NCI-H69 (cell line): ENCODE measurements at places on chromosomes 2 and 18.
A peak's percentile ranks its signal among the peaks of the same experiment; 100 is the strongest.

DNA sequence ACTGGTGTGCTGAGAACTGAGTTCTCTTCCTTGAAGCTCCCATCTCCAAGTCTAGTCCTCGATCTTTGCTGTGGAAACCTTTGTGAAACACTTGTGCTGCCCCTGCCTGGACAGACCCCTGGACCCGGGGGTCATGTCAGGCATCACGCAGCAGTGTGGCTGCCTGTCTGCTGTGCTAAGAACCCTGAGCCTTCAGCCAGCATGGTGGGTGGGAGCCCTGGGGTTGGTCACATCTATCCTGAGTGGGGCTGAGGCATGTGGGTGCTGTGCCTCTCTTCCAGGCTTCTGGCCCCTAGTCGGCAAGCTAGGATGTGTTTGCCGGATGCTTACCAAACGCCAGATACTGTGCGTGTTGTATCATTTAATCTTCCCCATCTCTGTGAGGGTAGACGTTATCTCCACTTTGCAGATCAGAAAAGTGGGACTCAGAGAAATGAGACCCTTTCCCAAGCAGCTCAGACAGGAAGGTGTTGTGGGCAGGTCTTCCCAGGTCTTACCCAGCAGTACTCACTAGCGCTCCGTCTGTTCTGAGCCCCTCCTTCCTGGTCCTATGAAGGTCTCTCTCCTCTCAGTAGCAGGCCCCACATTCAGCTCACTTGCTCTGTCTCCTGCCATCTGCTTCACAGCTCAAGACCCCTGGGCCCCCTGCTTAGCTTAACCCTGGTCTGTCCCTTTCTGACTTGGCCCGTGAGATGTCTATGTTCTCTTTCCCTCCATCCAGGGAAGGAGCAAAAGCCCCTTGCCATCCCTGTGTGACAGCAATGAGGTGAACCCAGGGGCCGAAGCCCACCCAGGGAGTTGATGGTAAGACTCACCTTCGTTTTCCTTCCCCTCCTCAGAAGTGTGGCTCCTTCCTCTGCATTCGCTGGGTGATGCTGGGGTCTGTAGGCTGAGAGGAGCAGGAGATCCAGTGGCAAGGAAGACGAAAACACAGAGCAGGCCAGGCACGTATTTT is 242.8 kb downstream of the FAM210A start:
- no peak for DNase-seq

- DNase-seq = no peak
Observed at GRCh38 chr2:111126581-111126980, 5.9 kb downstream of the BCL2L11 start.

- DNase-seq = peak; percentile 43
Observed at GRCh38 chr2:98729652-98730051, 1.3 kb downstream of the MGAT4A start.

GRCh38 chr2:71927757-71928715 is 219.6 kb downstream of the CYP26B1 start:
- DNase-seq = no peak

- DNase-seq = no peak
Observed at GRCh38 chr2:70895249-70895648, 40.5 kb upstream of the ATP6V1B1 start.

DNA sequence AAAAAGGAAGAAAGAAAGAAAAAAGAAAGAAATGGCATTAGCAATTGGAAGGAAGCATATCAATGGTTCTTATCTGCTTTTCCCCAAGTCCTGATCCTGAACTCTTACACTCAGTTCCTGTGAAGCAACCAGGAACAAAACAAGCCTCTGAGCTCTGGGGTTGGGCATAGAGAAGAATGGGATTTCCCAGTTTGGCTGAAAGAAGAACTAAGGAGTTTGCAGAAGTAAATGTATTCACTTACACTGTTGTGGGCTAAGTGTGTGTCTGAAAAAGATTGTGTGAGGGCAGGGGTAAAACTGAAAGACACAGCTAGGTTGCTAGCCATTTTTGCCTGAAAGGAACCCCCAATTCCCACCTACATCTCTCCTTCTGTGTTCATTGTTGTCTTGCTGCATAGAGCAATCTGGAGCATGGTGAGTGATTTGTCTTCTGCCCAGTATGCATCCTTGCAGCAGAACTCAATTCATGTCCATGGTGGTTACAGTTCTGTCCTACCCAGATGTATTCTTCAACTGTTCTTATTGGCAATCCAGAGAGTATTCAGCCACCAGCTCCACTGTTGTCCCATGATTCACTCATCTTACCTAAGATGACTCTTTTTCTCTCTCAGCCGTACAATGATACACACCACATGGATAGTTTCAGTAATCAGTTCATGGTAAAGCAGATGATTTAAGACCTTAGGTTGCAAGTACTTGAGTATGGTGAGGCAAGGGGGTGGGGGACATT is 348.7 kb downstream of the ARHGAP15 start:
- DNase-seq = no peak

GRCh38 chr2:7476371-7476770 is 559.2 kb downstream of the RNF144A start:
- DNase-seq = no peak

GRCh38 chr2:232586943-232587505 is 36.5 kb downstream of the EIF4E2 start:
- DNase-seq = no peak

- peak; percentile 51 for DNase-seq
Observed at GRCh38 chr2:188598551-188598950, 306.9 kb downstream of the GULP1 start.

DNA sequence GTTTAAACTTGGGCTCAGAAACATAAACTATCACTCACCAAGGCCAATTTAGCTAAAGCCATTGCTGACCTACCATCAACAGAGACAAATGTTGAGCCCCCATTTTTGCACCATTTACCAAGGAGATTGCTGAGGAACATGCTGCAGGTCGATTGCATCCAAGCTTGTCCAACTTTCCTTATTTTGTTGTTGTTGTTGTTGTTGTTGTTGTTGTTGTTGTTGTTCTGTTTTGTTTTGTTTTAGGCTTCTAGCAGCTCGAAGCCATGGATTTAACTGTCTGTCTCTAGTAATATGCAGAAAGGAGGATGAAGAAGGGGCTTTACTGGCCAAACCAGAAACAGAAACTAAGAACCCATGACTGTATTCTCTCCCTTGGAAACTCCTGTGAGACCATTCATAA is 571.5 kb downstream of the IRS1 start:
- DNase-seq = no peak

DNA sequence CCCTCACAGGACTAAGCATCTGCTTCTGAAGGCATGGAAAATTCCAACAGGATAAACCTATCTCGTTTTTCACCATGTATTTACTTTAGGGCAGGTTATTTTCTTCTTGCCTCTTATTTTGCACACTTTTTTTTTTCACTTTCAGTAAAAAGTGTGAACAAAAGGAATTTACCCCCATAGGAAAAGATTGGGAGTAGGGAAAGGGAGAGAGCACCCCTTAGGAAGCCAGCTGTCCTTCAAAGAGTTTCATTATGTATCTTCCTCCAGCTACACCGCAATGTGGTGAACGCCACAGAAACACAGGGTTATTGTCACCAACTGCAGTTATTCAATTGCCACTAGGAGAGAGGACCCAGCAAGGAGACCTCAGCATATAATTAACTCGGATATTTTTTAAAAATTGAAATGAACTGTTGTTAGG is 286.2 kb upstream of the VRK2 start:
- DNase-seq = peak; percentile 37

GRCh38 chr2:184444623-184445223 is 153.6 kb upstream of the ZNF804A start:
- DNase-seq = no peak

- DNase-seq = no peak
Observed at GRCh38 chr2:230642966-230643365, 69.7 kb upstream of the CAB39 start.

GRCh38 chr18:75207310-75208154 is 1.4 kb downstream of the PTGR3 start:
- DNase-seq = peak; percentile 86

- DNase-seq = peak; percentile 5
Observed at GRCh38 chr2:22692746-22693145, 692.2 kb upstream of the KLHL29 start.

DNA sequence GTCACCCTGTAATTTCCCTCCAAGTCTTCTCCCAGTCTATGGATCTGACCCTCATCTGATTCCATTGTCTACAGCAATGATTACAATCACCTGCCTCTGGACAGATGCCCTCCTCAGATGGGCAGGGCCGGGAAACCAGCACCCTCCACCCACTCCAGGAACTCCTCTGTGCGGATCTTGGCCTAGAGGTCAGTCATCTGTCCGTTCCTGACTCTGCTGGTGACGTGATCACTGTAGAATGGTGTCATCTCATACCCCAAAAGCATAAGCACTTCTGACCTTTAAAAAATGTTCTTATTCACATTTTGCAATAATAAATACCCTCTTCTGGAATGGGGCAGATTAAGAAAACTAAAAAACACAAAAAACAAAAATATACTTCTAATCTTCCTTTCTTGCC is 29.5 kb upstream of the BZW1 start:
- DNase-seq = no peak

DNA sequence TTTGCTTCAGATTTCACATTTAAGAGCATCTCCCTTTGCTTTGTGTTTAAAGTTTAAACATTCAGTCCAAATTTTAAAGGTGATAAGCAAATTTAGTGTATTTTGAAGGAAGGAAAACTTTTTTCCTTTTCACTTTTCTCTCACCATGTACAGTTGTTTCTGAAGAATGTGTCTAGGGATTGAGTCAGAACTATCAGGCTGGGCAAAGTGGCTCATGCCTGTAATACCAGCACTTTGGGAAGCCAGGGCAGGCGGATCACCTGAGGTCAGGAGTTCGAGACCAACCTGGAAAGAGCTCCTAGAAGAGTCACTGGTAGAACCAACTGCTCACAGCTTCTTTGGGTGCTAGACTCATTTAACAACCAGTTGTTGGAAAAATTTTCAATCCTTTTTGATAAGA is 327.0 kb upstream of the THUMPD2 start:
- no peak for DNase-seq

- no peak for DNase-seq
Observed at GRCh38 chr2:183597841-183598240, 473.6 kb downstream of the NUP35 start.

GRCh38 chr18:78232196-78232595 is 747.4 kb upstream of the SALL3 start:
- DNase-seq = no peak

GRCh38 chr2:10400568-10400977 is 47.6 kb downstream of the ODC1 start:
- DNase-seq = no peak

GRCh38 chr18:29730073-29730472 is 1312.5 kb downstream of the DSC3 start:
- DNase-seq = no peak

GRCh38 chr2:147388217-147388616 is 456.6 kb upstream of the ACVR2A start:
- DNase-seq = no peak

GRCh38 chr2:144455987-144456386 is 63.9 kb downstream of the ZEB2 start:
- DNase-seq = no peak

- no peak for DNase-seq
Observed at GRCh38 chr2:221334481-221335218, 237.5 kb downstream of the EPHA4 start.

- DNase-seq = no peak
Observed at GRCh38 chr2:43958397-43959275, 37.2 kb downstream of the LRPPRC start.

DNA sequence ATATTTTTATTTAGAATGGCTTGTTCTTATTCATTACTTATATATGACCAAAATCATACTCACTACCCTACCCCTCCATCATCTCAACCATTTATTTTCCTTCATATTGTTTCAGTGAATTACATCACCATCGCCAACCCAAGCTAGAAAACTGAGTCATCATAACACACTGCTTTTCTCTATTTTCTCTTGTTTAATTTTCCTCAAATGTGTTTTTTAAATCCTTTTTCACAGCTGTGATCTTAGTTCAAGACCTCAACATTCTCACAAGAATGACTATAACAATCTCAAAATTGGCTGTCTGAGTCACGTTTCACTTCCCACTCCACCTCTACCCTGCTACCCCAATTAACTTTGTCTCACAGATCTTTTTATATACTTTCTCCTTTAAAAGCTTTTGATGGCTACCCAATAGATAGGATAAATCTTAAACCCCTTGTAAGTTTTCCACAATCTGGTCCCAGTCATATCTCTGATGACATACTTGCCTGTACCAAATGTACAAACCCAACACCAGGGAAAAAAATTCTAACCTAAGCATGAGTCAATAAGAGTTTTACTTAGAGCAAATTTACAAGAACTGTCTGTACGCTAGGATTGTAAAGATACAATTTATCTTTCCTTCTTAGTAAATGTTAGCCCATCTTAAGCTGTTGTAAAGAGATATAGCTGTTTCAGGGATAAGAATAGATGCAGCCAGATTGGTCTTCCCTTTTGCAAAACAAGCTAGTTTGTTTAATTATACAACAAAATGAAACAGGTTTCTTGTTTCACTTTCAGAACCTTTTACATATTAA is 635.1 kb upstream of the SLC39A10 start:
- DNase-seq = no peak

GRCh38 chr2:143165291-143165690 is 36.1 kb downstream of the ARHGAP15 start:
- no peak for DNase-seq

- DNase-seq = peak; percentile 60
Observed at GRCh38 chr2:159066541-159067156, 98.2 kb downstream of the TANC1 start.

- DNase-seq = no peak
Observed at GRCh38 chr2:8148260-8149006, 533.4 kb upstream of the ID2 start.

DNA sequence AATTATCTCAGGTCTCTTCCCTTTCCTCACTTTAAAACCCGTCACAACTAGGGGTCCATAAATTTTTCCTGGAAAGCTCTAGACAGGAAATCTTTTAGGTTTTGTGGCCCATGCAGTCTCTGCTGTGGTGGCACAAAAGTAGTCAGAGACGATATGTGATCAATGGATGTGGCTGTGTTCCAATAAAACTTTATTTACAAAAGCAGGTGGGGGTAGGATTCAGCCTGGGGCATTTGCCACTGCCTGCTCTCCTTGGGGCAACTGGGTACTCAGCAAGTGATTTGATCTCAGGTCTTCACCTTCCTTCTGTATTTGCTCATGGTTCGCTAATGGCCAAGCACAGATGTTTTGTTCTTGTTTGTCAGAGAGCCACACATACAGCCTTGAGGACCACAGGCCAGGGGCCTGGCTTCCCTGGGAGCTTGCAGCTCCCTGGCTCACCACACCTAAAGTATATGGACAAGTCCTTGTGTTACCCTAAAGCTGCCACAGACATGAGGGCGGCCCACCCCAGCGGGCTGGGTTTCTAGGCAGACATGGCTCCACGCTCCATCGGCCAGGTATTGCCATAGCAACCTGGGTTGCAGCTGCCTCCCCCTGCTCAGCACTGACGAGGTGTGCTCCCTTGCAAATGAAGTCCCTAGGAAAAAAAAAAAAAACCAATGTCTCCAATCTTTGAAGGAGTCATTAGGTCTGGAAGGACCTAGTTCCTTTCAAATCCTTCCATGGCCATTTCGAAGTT is 89.7 kb upstream of the YWHAQ start:
- DNase-seq = peak; percentile 85
